ENCODE measurements at places on chromosomes 2 and 18.

DNA sequence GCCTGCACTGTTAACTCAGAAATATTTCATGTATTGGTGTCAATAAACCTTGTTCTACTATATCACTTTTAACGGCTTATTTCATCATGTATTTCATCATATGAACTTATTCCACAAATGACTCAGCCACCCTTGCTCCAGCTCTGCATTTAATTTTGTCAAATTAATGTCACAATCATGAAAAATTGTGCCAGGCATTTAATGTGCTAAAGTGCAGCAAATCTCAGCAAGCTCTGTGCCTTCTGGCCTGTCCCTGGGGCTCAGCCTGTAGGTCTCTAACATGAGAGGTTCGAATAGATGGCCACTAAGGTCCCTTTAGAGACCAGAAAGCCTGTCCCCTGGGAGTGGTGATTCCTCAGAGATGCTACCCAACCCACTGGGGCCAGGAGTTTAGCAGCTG lies 28.6 kb downstream of the BOD1L2 start:
- DNase-seq = no peak

DNA sequence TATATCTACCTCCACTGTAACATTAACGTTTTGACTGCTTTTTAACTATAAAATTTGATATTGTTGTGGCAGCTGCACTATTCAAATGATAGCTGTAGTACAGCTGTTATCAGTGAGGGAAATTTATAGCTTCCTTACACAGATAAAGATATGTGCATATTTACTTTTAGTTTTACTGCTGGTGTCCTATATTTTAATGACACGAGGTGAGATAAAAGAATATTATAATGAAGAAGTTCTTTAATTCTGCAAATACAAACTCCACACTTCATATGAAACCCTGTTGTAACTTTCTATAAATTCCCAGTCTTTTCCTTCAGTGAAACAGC lies 427.8 kb upstream of the ZEB2 start:
- no peak for DNase-seq

- no peak for DNase-seq
Measured at GRCh38 chr18:62071071-62071470, 115.8 kb downstream of the PIGN start.

- DNase-seq = no peak
Measured at GRCh38 chr2:100869120-100869519, 49.2 kb downstream of the NPAS2 start.

GRCh38 chr2:236647621-236648020 lies 78.0 kb downstream of the ACKR3 start:
- no peak for DNase-seq

Data from activated CD8-positive, alpha-beta memory T cell treated with anti-CD3 and anti-CD28 coated beads for 1 hour (primary cell).